HTR-8/SVneo (cell line): ENCODE measurements at places on chromosomes 3 and 15.

- no peak for DNase-seq
These were observed 1.9 kb upstream of the MEX3B start for GRCh38 chr15:82047453-82048400.

- no peak for DNase-seq
These were observed 2.7 kb downstream of the LMAN1L start for GRCh38 chr15:74815121-74815934.

DNA sequence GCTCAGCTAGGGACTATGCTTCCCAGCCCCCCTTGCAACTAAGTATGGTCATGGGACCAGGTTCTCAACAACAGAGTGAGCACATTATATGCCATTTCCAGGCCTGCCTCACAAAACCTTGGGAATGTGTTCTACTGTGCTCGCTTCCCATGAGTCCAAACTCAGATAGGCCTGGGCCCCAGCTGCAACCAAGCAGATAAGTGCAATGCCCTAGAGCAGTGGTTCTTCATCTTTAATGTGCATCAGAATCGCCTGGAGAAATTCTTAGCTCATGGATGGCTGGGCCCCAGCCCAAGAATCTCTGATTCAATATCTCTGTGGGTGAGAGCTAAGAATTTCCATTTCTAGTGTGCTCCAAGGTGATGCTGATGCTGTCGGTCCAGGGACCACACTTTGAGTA is 27.5 kb upstream of the TBC1D21 start:
- DNase-seq = no peak

DNA sequence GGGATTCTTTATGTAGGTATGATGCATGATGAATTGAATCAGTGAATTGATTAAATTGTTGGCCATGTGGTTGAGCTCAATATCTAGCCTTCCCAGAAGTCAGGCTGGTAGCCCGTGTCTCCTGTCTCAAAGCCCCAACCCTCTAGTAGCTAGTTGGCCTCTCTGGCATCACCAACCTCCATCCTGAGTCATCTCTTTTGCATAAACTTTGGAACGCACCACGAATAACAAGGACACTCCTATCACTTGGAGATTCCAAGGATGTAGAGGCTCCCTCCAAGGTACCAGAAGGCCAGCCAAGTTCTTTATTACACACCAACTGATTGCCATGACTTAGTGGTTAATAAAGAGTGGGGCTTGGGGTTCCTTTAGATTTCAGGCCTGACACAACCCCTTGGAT is 148.4 kb downstream of the APBA2 start:
- DNase-seq = no peak

DNA sequence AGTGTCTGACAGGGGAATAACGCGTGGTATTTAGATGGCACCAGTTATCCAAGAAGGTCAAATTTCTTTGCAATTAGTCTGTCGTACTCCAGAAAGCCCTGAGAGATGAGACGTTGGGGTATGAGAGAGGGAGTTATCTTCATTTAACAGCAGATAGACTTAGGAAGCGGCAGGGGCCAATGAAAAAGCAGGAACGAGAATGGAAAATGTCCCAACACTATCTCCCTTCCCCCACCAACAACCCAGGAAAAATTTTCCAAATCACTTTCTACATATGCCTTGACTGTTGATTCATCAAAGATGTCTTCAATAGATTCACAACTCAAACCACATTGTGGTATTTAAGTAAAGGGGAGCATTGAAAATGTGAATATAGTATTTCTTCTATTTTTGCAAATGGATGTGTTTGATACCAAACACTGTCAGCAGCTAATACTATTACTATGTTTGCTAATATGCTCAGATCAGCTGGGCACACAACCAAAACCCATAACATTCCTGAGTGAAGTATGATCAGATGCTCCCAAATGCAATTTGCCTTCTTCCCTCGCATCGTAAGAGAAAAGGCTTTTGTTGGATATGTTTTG is 13.3 kb upstream of the GREM1 start:
- peak; percentile 20 for DNase-seq

GRCh38 chr3:126582311-126582710 is 23.6 kb upstream of the C3orf22 start:
- DNase-seq = no peak

GRCh38 chr3:107211608-107212007 is 165.6 kb upstream of the CCDC54 start:
- DNase-seq = no peak

GRCh38 chr3:4376499-4376898 is 73.3 kb downstream of the SETMAR start:
- DNase-seq = no peak

DNA sequence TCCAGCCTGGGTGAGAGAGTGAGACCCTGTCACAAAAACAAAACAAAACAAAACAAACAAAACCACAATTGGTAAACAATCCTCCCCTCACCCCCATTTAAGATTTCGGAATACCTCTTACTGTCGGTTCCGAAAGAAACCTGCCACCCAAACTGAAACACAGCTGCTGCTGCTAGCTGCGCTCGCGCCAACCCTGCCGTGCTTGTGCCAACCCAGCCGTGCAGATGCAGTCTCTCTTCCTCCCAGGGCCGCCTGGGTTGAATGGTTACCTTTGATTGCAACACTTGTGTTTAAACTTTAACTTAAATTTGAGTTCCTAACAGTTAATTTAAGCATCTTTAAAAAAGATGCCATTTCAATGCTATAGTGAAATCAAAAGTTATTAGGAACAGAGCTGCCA is 28.5 kb upstream of the SPTBN5 start:
- DNase-seq = no peak

- no peak for DNase-seq
These were observed 2.5 kb upstream of the ABHD5 start for GRCh38 chr3:43688245-43688650.

- no peak for DNase-seq
These were observed 476.2 kb upstream of the RASGRP1 start for GRCh38 chr15:39040861-39041260.

- DNase-seq = peak; percentile 57
These were observed 114.0 kb downstream of the RFTN1 start for GRCh38 chr3:16399473-16399872.

DNA sequence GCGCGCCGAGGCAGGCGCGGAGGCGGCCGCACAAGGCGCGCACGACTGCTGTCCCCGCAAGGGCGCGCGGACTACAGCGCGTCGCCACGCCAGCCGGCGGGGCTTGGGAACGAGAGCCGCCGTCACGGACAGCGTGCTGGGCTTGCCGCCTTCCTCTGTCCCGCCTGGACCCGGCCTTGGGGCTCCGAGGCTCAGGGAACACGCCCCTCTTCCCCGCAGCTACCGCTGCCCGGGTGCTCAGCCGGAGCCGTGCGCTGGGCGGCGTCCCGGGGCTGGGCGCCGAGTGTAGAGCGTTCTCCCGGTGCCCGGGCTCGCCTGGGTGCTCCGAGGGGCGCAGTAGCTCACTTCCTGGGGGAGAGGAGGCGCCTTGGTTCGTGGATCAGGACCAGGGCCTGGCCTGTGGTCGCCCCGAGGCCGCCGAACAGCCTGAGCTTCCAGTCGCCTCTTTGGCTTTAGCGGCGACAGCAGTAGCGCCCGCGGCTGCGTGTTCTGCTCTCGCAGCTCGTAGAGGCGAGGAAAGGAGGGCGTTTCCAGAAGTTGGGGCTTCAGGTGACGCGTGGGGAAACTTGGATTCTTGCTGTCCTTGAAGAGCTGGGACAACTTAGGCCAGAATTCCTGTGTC is 226.7 kb upstream of the C2CD4B start:
- peak; percentile 27 for DNase-seq

DNA sequence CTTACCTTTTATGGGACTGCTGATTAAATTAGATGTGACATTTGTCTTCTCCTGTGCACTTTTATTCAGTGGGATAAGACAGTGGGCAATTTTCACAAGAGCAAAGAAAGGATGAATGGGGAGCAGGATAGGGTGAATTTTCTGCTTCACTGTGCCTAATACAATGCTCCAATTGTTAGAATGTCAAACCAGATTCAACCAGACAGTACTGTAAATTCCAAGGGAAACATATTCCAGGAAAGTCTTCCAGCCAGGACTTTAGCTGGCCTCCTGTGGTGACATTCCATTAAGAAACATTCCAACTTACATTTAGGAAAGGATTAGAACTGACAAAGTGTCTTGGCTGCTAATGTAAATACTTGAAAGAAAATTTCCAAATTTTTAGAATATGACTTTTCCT is 100.1 kb upstream of the PROK2 start:
- no peak for DNase-seq

GRCh38 chr15:57302640-57303257 is 73.6 kb upstream of the CGNL1 start:
- no peak for DNase-seq

DNA sequence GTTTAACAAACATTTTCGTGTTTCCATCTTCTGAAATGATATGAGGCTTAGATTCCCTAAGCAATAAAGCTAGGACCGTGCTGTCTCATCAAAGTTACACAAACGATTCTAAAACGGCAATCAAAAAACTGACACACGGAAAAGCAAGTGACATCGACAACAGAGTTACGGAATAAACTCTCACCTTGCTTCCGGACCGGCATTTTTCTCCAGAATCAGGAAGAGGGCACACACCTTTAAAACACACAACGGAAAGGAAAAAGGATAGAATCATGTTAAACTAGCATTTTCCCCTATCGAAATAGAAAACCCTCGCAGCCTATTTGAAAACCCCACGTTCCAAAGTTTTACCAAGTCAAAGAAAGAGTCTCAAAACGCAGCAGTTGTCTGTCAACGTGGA is 1.4 kb downstream of the DLG1 start:
- DNase-seq = no peak

DNA sequence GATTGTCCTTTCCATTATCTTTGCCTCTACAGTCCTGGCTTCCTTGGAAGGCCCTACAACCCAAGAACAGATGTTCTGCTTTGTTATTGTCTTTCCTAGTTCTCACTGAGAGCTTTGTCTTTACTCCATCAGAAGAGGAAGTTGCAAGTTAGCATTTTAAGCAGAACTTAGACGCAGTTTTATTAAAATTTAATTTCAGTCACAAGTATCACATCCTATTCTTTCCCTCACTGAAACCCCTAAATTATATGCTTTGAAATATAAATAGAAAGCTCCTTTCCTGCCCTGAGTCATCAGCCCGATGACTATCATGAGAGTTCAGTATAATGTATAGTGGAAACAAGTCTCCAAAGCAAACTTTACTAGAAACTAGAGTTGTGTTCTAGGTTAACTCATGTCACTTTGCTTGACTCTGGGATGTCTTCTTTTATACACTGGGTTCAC is 291.2 kb upstream of the RBMS3 start:
- DNase-seq = no peak

DNA sequence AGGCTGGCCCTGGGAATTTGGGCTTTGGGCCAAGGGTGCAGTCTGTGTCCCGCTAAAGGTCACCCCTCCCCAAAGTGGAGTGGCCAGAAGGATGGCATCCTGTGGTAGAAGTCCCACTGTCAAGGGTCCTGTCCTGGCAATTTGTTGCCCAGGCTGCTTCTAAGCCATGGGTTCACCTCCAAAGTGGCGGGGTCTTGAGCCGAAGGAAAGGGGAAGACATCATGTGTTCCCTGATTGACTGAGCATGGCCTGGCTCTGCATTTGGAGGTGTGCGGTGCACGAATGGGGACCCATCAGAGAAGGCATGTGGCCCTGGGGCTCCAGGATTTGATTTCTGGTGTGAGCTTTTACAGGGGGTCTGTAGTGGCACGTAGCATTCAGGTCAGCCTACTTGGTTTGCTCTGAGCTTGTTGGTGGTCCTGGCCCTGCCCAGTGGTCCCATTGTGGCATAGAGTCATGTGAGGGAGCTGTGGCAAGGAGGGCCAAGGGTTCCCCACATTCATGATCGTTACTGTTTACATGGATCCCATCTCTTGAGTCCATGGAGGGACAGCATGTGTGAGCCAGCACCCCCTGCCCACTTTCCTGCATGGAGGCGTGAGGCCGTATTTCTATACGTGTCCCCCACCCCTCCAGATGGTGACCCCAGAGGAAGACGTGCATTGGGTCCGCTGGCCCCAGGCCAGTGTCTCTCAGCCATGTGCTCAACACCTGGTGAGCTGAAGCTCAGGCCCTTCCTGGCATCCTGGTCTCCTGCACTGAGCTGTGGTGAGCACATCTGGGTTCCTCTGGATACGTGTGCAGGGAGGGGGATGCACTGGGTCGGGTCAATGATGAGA is 225.1 kb downstream of the SNRPN start:
- no peak for DNase-seq

- no peak for DNase-seq
These were observed 124.4 kb downstream of the SHOX2 start for GRCh38 chr3:157981819-157982218.

GRCh38 chr3:22199095-22199494 is 448.1 kb upstream of the ZNF385D start:
- DNase-seq = no peak

- DNase-seq = peak; percentile 86
These were observed 38.8 kb downstream of the TMEM40 start for GRCh38 chr3:12719984-12720898.

DNA sequence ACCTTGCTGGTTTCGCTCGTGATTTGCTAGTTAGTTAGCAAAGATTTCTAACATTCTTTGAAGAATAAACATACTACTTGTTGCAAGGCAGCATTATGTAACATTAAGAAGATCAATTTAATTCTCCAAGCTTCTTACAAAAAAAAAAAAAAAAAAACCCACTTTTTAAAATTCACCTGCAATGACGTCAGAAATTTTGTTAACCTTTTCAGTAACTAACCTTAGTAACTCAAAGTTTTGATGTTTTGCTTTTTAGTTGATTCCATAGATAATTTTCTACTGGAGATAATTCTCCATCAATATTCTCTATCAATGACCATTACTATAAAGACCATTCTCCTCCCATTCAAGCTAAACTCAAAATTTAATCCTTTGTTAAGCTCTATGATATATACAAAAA is 491.8 kb upstream of the TBL1XR1 start:
- DNase-seq = no peak

GRCh38 chr3:17942856-17943255 is 200.4 kb upstream of the TBC1D5 start:
- no peak for DNase-seq

- DNase-seq = no peak
These were observed 938.4 kb downstream of the MCTP2 start for GRCh38 chr15:95169541-95170459.

DNA sequence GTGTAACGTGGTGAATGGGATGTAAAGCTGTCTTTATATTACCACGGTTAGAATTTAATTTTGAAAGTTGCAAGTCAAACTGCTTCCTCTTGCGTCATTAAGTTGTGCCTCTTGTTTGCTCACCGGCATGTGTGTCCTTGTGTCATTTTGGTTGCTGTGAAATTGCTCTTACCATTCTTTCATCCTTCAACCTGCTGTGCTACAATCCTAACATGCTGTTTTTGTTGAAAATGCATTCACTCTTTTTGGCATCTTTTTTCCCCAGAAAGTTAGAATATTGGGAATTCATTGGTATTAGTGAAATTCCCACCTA is 164.7 kb downstream of the PGPEP1L start:
- DNase-seq = no peak

DNA sequence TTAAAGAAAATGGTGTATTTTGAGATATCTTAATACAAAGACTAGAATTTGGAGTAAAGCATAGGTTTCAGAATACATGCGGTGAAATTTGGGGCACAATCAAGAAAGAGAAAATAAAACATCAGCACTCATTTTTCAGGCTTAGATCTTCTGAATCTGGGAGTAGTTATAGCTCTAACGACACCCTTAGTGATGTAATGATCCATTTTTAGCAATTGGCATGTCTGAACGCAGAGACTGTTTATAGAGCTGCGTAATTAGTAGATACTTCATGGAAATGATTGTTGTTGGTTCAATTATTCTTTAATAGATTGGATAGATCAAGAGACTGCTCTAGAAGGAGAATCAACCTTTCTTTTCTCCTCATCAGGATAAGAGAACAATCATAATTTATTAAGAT is 47.5 kb upstream of the SNRK start:
- DNase-seq = no peak
